ENCODE measurements at places on chromosomes 4 and X.

DNA sequence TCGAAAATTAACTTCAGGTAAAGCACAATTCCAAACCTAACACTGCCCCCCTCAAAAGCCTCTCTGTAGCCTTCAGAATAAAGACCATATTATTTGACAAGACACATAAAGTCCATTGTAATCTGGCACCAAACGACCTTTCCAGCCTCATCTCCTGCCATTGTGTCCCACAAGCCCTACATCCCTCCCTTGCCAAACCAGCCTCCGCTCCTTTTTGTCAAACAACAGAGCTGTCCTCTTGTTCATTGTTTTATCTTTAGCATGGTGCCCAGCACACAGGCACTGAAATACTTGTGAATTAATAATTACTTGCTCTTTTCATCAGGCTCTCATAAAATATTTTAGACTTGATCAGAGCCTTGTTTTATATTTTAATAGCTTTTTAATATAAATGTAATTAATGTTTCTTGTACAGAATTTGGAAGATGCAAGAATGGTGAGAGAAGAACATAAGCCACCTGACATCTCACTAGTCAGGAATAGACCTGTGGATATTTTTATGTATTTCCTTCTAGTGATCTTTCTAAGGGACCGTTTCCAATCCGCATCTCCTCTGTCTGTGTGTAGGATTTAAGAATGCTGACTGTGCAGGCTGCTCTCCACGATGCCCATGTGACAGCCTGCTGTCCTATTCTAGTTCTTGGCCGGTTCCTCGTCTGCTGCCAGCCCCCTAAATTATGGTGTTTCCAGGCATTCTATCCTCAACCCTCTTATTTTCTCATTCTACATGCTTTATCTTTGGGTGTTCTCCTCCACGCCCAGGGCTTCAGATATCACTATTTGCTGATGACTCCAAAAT, 3.0 kb upstream of the IRF2 start:
- DNase-seq: no peak

DNA sequence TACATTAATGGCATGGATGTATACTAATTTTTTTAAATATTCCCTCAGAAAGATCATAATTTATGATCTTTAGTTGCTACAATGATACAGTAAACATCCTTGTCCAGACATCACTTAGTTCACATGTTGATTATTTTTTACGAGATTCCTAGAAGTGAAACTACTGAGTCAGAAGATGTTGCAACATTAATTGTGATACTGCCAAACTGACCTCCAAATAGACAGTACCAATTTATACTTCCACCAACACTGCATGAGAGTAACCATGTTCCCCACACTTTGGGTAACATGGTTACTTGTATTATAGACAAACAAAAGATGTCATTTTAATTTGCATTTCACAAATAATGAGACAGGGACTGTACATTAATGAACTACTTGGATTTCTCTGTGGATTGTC, 19.6 kb downstream of the RCHY1 start:
- DNase-seq: no peak

- DNase-seq: no peak
Measured at GRCh38 chr4:71027611-71028010, 34.2 kb downstream of the DCK start.

DNA sequence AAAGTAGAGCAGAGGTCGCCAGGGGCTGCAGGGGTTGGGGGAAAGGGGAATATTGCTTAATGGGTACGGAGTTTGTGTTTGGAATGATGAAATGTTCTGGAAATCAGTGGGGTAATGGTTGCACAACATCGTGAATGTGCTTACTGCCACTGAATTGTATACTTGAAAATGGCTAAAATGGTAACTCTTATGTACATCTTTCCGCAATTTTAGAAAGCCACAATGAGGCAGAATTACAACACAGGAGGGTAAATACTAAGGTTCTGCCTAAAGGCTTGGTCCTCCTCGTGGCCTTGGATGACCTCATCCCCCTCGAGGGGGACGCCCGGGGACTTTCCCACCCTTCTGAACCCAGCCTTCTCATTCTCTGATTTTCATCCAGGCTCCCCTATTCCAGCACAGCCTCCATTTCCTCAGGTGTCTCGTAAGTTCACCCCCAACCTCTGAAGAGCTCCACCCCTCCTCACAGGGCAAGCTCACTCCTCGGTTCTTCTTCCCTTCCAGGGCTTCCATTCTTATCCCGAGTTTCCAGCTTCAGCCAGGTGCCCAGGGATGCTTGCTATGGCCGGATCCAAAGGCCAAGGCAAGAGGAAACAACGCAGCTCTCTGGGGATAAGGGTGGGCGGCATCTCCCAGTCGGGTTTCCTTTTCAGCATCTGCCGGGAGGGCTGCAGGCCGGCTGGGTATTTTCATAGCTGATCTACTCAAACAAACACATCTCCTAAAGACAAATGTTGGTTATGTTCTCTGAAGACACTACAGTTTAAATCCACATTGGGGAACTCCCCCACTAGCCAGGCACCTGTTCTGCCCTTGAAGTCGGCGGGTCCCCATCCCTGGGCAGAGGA, 71.3 kb upstream of the ACSL1 start:
- no peak for DNase-seq

DNA sequence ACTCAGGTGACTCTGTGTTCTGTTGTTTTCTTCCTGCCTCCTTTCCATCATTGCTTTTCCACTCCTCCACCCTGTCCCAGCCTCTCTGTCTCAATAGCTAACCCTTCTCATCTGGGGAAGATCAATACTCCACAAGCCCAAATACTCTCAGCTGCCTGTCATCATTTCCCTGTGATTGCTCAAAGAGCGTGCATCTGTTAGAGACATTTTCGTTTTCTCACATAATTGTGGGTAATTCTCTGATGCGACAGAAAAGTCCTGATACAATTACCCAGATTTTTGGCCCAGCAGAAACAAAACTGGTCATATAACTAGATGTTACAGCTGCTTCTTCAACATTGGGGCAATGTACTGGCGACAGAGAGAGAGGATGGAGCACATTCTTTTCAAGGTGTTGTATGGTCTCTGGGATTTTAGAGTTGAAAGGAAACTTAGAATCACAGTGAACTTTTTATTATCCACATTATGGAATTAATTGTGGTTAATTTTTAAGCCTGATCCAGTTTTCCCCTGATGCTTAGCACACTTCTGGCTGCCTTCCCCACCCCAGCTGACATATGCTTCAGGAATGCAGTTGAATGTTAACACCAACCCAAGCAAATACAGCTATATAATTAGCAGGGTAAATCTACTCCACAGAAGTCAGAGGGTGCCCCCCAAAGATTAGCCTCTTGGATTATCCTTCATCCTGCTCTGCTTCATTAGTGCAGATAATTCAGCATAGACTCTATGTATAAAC, 171.4 kb upstream of the ANXA3 start:
- DNase-seq: no peak

DNA sequence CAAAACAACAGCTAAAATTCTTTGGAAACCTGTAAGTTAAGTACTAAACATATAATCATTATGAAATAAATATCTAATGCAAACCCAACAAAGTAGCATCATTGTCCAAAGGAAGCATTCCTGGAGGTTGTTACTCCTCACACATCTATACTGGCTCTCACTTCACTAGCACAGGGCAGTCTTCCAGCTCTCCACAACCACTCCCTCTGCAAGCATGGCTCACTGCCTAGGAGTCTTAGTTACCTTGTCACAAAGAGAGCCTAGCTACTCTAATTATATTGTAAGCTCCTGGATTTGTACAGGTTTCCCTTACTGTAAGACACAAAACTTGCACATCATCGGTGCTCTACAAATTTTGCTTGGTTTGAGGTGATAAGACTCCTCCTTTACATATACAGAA, 76.1 kb downstream of the AMMECR1 start:
- DNase-seq: no peak

GRCh38 chrX:54640736-54641135, 110.7 kb downstream of the GNL3L start:
- DNase-seq: no peak

- DNase-seq: peak; percentile 78
Measured at GRCh38 chr4:57020467-57021101, 41.9 kb downstream of the POLR2B start.

DNA sequence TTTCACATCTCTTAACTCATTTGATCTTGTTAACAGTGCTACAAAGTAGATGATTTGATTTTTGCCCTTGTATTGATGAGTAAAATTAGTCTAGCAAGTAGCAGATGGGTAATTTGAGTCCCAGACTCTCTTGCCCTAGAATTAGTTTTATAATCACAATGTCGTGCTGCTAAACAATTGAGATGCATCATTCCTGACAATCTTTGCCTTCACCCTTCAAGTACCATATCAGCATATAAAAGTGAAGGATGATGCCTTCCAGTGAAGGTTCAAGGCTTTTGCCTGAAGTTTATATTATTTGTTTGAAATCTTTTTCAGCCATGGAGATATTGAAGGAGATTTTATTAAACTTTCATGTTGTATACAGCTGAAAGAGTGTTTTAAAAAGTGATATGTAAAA, 141.4 kb downstream of the GRID2 start:
- DNase-seq: no peak

- DNase-seq: no peak
Measured at GRCh38 chrX:67558267-67558666, 14.4 kb downstream of the AR start.

Data from AG04449 (cell line).